Stimulated activated CD4-positive, alpha-beta T cell treated with anti-CD3 and anti-CD28 coated beads, TNF-alpha, amount 100 ng/mL, for 24 hours (primary cell): ENCODE measurements at places on chromosomes 6 and 20.

DNA sequence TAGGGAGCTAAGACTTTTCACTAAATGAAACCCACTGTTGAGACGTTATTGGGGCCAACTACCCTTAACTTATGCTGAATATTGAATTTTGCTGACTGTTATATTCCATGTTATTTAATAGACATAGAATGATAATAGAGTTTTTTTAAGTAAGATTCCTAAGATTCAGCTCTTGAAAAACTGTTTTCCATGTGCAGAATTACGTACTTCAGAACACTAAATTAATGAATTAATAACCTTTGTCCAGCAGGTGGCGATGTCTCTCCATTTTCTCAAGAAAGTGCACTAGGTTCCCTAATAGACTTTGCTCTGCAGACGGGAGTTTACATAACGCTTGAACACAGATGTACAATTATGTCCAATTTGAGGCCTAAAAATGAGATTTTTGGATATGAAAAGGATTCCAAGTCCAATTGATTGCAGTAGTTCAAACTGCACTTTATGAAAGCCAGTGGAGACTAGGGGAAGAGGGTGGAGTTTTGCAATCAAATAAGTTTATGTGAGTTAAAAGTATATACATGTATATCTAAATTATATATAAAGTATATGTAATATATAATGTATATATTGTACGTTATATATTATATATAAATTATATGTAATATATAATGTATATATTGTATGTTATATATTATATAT lies 282.1 kb downstream of the UST start:
- peak; percentile 35 for DNase-seq

DNA sequence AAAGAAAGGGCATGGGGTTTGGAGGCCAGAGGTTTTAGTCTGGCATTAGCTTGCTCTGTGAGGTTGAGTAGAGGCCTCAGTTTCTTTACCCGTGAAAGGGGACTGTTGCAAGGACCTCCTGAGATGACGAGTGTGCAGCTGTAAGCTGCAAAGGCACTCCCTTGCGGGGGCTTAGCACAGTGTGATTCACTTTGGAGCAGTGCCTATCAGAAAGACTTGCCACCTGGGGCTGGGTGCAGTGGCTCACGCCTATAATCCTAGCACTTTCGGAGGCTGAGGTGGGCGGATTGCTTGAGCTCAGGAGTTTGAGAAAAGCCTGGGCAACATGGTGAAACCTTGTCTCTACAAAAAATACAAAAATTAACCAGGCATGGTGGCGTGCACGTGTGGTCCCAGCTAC lies 7.5 kb upstream of the BAK1 start:
- DNase-seq = no peak

DNA sequence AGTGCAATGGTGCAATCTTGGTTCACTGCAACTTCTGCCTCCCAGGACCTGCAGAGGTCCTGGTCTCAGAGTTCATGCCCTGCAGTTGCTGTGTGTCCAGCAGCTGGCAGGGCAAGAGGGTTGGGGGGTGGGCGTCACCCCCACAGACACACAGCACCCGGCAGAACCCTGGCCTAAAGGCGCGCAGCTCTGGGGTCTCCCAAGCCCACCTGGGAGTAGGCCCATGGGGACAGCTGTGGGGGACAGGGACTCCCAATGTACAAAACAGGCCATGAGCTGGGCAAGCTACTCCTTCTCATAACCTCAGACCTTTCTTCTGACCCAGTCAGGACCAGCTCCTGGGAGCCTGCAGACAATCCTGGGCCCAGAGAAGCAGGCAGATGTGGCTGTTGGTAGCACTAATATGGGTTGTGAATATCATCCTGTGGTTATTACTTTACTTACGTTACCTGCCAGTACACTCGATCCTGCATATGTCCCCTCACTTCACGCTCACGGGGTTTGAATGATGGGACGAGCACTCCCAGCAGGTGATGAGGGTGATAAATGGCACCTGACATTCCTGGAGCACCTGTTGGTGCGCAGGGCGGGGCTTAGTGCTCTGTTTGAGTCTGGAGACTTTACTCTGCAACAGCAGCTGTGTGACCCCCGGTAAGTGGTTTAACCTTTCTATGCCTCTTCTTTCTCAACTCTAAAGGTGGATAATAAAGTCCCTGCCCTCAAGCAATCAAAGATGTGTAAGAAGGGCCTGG lies 39.9 kb upstream of the SULF2 start:
- DNase-seq = no peak

DNA sequence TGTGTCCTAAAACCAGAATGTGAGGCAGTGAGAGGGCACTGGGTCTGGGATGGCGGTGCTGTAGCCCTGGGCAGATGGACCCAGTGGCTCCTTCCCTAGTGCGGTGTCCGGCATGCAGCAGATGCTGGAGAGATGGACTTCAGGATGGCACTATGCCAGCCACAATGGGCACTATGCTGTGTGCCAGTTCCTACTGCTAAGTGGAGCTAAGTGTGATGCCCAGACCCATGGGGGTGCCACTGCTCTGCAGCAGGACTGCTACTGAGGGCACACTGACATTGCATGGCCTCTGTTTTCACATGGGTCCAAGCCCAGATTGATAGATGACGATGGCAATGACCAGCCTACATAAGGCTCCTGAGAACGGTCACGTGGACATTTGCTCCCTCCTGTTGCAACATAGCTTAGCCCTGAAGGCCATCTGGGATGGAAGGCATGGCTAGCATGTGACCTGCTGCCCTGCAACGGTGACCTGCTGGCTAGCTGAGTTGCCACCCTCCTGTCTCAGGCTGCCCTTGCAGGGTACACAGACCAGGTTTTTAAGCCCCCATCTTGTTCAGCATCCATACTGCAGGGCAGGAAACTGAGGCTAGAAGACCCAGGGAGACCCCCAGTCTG lies 31.3 kb upstream of the KCNK16 start:
- no peak for DNase-seq

DNA sequence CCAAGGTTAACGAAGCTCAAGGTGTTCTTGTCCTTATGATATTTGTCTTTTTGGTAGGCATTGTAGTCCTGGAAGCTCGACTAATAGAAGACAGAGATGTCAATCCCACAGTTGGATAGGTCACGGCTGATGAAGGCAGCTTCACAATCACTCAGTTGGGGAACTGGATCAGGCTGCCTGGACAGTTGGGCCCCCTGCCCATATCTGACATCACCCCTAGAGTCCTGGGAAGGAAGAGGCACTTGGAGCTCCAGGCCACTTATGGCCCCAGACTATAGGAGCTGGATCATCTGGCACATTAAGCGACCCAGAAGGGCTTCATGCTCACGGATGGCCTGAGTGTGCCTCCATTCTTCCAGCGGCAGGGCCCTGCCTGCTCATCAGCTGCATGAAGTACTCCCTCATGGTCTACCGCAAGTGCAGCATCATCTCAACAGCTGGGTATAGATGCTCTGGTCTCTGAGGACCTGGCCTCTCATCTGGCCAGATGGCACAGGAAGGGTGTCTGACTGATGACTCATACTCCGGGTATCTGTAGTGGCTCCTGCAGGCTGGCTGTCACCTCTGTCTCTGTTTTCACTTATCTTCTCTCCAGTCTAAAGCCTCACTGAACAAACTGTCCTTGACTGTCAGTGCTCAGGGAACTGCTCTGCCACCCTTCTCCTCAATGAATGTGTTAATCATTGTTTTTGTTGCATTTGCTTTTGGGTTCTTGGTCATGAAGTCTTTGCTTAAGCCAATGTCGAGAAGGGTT lies 29.2 kb upstream of the SSR1 start:
- DNase-seq = no peak

GRCh38 chr20:62952373-62952967 lies at the start of gene SLC17A9:
SLC17A9 (plus strand) TSS chr20:62952709; CDS start chr20:62952831, 122 bp downstream.
- DNase-seq = peak; percentile 46

GRCh38 chr20:63098195-63098810 lies 91.5 kb upstream of the BHLHE23 start:
- DNase-seq = no peak

DNA sequence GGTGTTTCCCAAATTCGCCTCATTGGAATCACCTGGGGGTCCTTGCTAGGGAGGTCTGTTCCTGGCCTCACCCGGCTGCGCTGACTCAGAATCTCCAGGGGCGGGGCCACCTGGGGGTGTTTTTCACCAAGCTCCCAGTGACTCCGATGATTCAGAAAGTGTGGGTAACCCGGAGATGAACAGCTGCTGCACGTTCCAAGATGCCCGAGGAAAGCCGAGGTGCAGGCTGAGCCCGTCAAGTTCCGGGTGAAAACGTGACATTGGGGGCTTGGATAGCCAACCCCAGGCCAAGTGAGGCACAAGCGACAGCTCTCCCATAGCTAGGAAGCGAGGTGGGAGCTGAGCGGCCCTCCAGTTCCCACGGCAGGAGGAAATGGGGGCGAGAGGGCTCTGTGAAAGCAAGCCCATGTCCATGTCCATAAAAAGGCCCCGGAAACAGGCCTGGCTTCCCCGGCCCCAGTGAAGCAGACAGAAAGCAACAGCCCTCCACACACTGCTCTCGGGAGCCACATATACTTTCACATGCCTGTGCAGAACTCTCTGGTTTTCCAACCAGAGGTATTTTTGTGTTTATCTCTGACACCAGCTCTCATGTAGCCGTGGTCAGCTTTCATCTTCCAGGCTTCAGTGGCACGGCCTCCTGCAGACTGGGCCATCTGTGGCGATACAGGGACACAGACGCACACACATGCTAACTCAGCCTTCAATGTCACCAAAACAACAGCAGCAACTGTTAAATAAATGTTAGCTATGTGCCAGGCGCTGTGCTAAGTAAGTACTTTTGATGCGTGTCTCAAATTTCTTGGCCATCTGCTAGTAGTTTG lies 90.7 kb upstream of the CCDC28A start:
- no peak for DNase-seq

- no peak for DNase-seq
Observed at GRCh38 chr20:36709126-36709525, 36.8 kb downstream of the NDRG3 start.

DNA sequence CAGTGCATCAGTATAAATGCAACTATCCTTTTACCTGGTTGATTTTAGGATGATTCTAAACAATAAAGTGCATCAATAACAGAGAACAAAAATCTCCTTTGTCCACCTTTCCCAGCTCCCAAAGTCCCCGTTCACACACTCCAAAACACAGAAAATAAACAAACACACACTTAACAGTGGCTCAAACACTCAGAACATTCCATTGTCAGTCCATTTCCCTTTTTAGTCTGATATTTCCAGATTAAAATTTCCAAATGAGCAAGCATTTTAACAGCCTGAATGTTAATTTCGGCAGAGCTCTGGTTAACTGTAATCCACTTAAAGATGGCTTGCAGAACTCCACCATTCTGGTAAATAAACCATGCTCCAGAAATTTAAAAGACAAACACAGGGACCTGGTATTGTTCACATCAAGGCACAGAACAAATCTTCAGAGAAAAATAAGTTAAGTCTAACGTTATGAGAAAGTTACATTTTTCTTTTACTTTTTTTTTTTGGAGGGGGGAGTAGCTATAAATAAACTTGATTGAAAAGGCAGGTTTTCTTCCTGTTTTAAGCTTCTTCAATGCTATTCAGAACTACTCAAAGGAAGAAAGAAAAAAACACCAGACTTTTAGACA lies 100.8 kb downstream of the DST start:
- no peak for DNase-seq

DNA sequence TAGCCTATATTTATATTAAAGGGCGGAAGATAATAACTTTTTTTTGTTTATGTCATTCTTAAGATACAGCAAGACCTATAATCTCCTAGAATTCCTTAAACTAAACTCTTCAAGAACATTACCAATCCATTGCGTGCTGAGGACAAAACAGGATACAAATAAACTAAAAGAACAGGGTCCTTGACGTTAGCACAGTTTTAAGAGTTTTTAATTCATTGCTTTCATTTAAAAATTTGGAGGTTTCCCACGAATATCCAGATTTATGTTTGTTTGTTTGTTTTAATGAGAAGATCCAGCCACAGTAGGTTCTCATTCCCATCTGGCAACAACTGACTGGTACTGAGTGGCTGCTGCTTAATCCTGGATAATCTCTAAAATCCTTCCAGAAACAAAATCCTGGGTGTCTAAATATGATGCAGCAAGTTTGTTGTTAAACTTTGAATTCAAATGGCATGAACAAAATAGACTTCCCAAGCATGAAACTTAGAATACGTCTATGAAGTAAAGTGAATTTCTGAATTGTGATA lies 153.7 kb downstream of the HACE1 start:
- no peak for DNase-seq

- DNase-seq = no peak
Observed at GRCh38 chr6:145147559-145147958, 587.8 kb downstream of the EPM2A start.

DNA sequence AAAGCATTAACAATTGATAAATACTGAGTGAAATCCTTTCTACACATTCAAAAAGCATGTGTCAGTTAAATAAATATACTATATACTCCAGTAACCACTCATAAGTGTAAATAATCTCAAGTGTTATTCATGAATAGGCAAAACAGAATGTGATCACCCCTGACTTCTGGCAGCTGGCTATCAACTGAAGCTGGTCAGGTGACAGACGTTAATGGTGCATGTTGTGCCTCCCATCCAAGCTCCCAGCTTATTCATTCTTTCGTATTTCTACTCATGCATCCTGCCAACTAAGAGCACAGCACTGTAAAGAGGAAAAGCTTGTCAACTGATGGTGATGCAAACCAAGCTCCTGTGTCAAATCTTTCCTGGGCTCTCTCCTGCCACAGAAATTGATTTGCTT lies 7.7 kb downstream of the PSMB1 start:
- no peak for DNase-seq

- no peak for DNase-seq
Observed at GRCh38 chr6:44558024-44558831, 170.7 kb downstream of the CDC5L start.

GRCh38 chr6:118939683-118940082 lies 4.7 kb upstream of the MCM9 start:
- no peak for DNase-seq

- DNase-seq = no peak
Observed at GRCh38 chr20:19392344-19393130, 180.1 kb downstream of the SLC24A3 start.

GRCh38 chr6:121223212-121223611 lies 111.1 kb downstream of the TBC1D32 start:
- DNase-seq = no peak

DNA sequence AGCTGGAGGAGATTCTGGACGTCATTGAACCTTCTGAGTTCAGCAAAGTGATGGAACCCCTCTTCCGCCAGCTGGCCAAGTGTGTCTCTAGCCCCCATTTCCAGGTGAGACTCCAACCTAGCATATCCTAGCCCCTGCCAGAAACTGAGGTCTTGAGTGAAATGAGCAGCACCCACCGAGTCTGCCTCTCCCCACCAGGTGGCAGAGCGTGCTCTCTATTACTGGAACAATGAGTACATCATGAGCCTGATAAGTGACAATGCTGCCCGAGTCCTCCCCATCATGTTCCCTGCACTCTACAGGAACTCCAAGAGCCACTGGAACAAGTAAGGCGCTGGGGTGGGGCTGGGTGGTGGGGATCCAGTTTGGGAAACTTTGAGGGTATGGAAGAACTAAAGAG lies 4.6 kb downstream of the MEA1 start:
- no peak for DNase-seq
